ENCODE measurements at places on chromosomes 4 and X. TPM values are rescaled to one million over a fixed set of nuclear protein-coding genes. Genes with fewer than 3 reads are reported as not detected.

DNA sequence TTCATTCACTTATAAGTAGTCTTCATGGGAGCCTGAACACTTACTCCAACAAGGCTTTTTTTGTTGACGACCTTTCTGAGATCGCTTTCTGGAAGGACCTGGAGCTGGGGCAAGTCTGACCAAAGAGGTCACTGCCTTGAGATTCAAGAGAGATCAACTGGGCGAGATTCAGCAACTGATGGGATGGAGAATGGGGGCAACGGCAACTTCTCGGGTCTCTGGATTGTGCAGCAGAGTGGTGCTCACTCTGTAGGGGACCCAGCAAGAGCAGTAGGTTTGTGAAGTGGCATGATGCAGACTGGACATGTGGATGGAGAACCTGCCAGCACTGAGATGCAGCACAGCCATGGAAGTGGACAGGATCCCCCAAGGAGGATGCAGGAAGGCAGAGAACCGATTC lies 288.1 kb downstream of the EVC2 start:
- H3K4me1 ChIP-seq, result no peaks in the 10 kb centered on the region
- H3K4me3 ChIP-seq, result no peak overlapping the region
- no peaks in the 10 kb centered on the region for H3K36me3 ChIP-seq
- DNase-seq, result no peak

GRCh38 chr4:101954351-101954750 lies 163.8 kb downstream of the BANK1 start:
- no peak overlapping the region for H3K4me3 ChIP-seq
- H3K27me3 ChIP-seq, result no peaks in the 10 kb centered on the region
- H3K36me3 ChIP-seq, result no peaks in the 10 kb centered on the region
- no peaks in the 10 kb centered on the region for H3K4me1 ChIP-seq
- no peak overlapping the region for H3K27ac ChIP-seq

Gene TCEAL2
- 3.3 TPM for total RNA-seq

DNA sequence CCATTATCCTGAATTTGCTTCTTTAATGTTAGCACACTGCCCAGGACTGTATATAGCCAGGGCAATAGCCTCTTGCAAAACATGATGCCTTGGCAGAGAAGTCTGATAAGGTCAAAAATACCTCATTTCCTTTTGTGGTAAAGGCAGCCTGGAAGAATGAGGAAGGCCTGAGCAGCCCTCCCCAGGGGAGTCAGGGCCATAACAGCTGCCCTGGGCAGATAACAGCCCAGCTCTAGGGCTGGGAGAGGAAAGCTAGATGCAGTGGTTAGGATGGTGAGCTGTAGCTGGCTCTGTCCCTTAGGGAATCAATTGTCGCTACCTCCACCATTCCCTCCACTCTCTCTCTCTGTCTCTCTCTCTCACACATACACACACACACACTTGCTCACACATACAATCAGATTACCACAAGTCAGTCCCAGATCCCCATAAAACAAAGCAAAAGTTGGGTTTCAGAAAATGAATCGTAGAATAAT lies 29.2 kb downstream of the EFHC2 start:
- H3K4me3 ChIP-seq, result no peak overlapping the region
- H3K27me3 ChIP-seq, result no peaks in the 10 kb centered on the region
- DNase-seq, result no peak
- H3K27ac ChIP-seq, result no peak overlapping the region
- no peaks in the 10 kb centered on the region for H3K4me1 ChIP-seq

DNA sequence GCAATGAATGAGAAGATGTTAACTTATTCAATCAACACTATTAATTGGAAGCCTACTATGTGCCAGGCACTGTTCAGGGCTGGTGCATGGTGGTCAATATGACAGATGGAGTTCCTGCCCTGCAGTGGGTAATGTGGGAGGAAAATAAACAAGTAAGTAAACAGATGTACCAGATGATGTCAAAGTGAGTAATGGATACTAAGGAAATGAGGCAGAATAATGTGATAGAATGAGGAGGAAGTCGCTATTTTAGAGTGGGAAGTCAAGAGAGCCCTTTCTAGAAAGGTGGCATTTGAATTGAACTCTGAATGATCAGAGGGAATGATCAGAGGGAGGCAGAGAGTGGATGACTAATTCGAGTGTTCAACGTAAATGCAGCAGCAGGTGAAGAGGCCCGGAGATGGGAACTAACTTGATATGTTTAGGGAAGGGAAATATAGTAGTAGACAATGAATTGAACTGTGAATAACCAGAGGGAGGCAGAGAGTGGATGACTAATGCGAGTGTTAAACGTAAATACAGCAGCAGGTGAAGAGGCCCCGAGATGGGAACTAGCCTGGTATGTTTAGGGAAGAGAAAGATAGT lies 48.3 kb downstream of the HMGB3 start:
- no peak for DNase-seq
- H3K27ac ChIP-seq, result no peak overlapping the region
- H3K4me1 ChIP-seq, result no peaks in the 10 kb centered on the region

Gene TBX22
- total RNA-seq, result not detected

Data from left lung (tissue), 14 donors.